Endothelial cell of umbilical vein (primary cell): ENCODE measurements at places on chromosomes 3 and 15. TPM values are rescaled to one million over a fixed set of nuclear protein-coding genes. Genes with fewer than 3 reads are reported as not detected.

The CYP1A2 gene
- total RNA-seq: not detected in 2 replicates

The GPR62 gene
- total RNA-seq: 0.15 TPM in 1 of 2 replicates, not detected in the other

The CLDN16 gene
- not detected in 2 replicates for total RNA-seq

The FSTL1 gene
- total RNA-seq: 522 and 562 TPM in 2 replicates

The ECE2 gene
- total RNA-seq: not detected in 2 replicates

The IMPG2 gene
- total RNA-seq: 0.71 and 0.76 TPM in 2 replicates

The MINAR1 gene
- total RNA-seq: 0.93 and 1.3 TPM in 2 replicates

The MGLL gene
- total RNA-seq: 60.2 and 60.9 TPM in 2 replicates

The HYKK gene
- 2.1 and 2.7 TPM in 2 replicates for total RNA-seq

The C3orf22 gene
- not detected in 2 replicates for total RNA-seq

The ZNF860 gene
- total RNA-seq: 0.73 and 1.0 TPM in 2 replicates

The KLF15 gene
- total RNA-seq: 1.4 and 3.0 TPM in 2 replicates

The PRRT3 gene
- 1.5 and 2.5 TPM in 2 replicates for total RNA-seq

The DOCK3 gene
- 0.13 and 0.16 TPM in 2 replicates for total RNA-seq

The NPAP1 gene
- total RNA-seq: not detected in 2 replicates

DNA sequence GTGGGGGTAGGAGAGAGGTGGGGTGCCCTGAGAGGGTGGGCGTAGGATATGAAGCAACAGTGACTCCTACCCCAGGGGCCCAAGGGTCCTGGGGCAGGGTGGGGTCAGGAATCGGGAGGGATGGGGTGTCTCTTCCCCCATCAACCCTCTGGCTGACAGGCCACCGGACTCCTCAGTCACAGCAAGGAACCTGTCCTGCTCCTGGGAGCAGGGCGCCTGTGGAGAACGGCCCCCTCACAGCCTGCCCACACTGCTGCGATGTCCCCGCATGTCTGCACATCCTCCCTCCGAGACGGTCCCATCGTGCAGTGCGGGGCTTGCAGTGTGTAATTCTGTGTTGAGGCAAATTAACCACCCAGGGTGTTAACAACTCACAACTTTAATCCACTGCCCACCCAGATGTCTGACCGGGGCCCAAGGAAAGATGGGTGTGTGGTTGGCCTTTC lies 2.7 kb downstream of the TM4SF19 start:
- DNase-seq: no peak

- DNase-seq: peak; percentile 47
Observed at GRCh38 chr3:115325539-115325938, 178.5 kb upstream of the ZBTB20 start.

GRCh38 chr3:52420388-52420787 lies 24.5 kb downstream of the SEMA3G start:
- DNase-seq: no peak

- no peak for DNase-seq
Observed at GRCh38 chr3:73855813-73856212, 231.1 kb upstream of the PDZRN3 start.

- no peak for DNase-seq
Observed at GRCh38 chr3:2873986-2874385, 236.2 kb downstream of the IL5RA start.

DNA sequence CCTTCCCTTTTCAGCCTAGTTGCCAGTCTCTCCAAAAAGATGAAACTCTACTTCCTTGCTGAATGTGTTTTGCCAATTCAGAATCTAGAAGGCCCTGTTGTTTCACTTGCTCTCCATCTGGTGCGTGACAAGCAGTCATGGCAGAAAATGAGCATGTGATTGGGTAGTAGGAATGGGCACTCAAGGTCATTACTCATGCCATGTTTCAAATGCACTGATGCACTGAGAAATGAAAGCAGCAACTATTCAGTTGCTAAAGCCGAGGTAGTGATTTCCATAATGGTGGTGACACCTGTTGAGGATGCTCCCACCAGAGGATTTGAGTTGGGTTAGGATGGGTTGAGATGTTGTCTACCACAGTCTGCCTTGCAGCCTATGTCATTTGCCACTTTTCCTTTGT lies 12.7 kb downstream of the ZBTB38 start:
- DNase-seq: no peak

DNA sequence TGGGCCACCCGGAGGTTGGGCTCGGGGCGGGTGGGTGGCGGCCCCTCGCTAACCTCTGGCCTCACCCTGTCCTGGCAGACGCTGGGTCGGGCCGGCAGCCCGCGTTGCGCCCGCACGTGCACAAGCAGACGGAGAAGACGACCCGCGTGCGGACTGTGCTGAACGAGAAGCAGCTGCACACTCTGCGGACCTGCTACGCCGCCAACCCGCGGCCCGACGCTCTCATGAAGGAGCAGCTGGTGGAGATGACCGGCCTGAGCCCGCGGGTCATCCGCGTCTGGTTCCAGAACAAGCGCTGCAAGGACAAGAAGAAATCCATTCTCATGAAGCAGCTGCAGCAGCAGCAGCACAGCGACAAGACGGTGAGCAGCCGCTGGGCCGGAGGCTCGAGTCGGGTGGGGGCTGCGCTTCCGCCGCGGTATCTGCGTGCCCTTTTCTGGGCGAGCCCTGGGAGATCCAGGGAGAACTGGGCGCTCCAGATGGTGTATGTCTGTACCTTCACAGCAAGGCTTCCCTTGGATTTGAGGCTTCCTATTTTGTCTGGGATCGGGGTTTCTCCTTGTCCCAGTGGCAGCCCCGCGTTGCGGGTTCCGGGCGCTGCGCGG lies 3.7 kb downstream of the ISL2 start:
- DNase-seq: peak; percentile 67

DNA sequence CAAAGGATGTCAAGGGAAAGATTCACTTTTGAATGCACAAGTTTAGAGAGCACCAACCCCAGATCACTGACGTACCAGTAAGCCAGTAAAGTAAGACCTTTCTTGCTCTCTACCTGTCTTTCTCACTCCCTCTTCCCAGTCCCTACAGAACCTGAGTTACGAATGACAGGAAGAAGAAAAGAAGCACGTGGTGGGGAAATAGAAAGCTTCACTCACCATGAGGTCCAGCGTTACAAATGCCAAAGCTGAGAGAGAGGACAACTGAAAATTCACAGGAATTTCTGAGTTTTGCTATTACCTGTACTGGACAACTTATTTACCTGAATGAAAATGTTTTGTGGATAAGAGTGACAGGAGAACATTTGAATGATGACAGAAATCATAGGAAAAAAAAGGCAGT lies 133.2 kb upstream of the GBE1 start:
- DNase-seq: no peak

- no peak for DNase-seq
Observed at GRCh38 chr3:11140030-11140712, 14.1 kb upstream of the HRH1 start.

GRCh38 chr3:6567241-6567640 lies 293.7 kb upstream of the GRM7 start:
- no peak for DNase-seq

- DNase-seq: no peak
Observed at GRCh38 chr3:135528413-135529015, 437.0 kb upstream of the PPP2R3A start.

GRCh38 chr15:28084547-28084946 lies 14.6 kb downstream of the OCA2 start:
- DNase-seq: no peak

DNA sequence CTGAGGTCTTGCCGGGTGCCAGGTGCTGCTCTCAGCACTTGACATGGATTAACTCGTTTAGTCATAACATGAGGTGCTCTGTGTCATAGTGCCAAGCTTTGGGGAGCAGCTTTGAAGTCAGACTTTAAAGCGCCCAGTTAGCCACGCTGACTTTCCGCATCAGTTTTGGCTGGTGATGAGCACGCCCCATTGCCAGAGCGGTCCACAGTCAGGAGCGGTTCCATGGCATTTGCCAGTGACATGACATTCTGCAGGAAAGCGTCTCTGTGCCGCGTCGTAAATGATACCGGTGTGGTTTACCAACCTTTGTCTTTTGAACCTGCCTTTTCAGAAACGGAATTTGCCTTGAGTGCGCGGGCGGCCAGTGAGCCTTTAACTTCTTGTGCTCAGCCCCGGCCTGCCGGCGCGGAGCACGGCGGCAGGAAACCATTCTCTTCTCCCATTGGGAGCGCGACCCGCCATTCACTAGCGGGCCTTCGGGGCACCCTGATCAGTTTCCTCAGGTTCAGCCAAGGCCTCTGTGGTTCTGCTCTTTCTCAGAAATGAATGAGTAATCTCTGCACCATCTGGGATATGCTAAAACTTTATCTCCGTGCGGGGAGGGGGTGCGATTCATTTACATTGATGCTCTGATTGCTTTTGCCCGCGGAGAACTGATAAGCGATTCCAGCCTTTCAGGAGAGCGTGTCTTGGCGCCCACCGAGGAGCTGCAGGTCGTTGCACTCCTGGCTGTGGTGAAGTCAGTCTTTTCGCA lies 1.7 kb upstream of the SLC2A2 start:
- DNase-seq: peak; percentile 59

DNA sequence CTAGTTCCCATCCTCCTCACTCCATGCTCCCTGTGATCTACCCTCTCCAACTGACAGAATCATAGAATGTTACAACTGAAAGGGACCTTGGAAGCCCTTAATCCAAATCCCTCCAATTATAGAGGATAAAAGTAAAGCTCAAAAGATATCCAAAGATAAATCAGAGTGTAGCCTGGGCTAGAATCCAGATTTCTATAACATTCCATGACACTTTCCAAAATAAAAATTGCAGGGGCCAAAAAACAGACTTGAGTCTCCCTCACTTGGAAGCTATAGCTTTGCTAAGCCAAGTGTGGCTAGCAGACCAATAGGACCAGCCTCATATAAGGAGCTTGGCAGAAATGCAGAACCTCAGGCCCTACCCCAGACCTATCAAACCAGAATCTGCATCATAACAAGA lies 148.1 kb downstream of the NTRK3 start:
- no peak for DNase-seq

DNA sequence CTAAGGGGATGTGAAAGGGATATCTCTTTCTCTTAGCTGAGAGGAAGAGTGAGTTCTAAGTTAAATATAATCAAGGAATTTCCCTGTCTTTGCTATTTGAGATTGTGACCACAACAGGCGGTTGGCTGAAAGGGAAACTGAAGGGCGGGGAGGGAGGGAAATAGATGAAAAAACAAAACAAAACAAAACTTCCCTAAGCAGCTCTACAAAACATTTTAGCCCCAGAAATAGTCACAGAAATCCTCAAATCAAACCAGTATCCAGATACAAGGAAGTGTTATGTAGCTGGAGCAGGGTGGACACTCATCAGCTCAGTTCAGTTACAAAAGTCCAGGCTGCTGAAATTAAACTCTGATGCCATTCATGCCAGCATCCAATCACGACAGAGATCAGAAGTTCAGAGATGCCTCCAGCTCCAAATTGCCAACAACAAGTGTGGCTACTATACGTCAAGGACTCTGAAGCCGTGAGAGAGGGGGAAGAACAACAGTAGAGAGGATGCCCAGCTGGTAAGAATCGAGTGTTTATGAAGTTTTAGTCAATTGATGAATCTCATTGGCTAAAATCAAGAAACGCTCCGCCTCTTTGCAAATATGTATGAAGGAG lies 319 bp upstream of the TP63 start:
- no peak for DNase-seq

GRCh38 chr3:15805756-15806266 lies 8.0 kb upstream of the ANKRD28 start:
- peak; percentile 90 for DNase-seq

- DNase-seq: no peak
Observed at GRCh38 chr3:170785454-170785853, 84.5 kb downstream of the RPL22L1 start.

- no peak for DNase-seq
Observed at GRCh38 chr3:195251336-195252065, 19.5 kb downstream of the XXYLT1 start.

DNA sequence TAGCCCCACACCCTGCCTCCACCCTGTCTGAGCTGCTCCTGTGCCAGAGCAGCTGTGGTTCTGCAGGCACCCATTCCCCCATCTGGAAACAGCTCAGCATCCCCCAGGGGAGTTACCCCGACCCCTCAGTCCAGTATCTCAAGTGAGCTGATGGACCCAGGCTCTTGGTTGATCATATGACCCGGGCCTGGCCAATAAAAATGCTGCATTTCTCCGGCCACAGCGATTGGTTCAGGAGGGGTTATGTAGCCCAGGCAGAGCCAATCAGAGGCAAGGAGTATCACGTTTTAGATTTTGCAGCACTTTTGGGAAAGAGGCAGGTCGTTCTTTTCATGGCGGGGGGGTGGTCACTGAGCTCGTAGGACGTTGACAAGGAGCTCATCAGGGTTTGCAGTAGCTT lies 120.8 kb downstream of the TPRA1 start:
- no peak for DNase-seq

DNA sequence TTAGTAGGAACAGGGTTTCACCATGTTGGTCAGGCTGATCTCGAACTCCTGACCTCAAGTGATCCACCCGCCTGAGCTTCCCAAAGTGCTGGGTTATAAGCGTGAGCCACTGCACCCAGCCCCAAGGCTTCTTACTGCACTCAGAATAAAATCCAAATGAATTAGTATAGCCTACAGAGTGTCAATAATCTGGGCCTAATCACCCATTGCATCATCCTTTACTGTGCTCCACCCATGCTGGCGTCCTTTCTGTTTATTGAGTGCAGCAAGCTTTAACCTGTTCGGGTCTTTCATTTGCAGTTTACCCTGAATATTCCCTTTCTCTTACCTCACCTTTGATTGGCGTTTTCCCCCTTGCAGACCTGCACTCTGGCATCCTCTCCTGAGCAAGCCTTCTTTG lies 77.7 kb downstream of the CEP63 start:
- no peak for DNase-seq

- no peak for DNase-seq
Observed at GRCh38 chr3:59043391-59043790, 6.4 kb downstream of the CFAP20DC start.

GRCh38 chr3:158916111-158916510 lies 114.3 kb downstream of the MFSD1 start:
- DNase-seq: no peak

DNA sequence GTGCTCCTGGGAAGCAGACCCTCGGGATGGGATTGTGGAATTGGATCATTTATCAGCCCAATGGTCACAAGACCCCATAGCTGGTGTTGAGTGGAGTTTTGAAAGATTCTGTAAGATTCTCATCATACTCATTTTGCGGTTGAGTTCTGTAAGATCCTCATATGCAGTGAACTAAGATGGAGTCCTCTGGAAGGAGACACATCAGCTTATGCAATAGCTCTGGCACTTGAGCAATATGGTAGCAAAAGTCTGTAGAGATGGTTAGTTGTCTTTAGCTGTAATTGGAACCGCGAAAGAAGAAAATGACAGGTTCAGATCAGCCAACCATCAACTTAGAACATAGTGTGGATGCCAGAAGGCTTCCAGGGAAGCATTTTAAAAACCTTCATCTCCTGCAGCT lies 184.5 kb upstream of the TSC22D2 start:
- DNase-seq: no peak

DNA sequence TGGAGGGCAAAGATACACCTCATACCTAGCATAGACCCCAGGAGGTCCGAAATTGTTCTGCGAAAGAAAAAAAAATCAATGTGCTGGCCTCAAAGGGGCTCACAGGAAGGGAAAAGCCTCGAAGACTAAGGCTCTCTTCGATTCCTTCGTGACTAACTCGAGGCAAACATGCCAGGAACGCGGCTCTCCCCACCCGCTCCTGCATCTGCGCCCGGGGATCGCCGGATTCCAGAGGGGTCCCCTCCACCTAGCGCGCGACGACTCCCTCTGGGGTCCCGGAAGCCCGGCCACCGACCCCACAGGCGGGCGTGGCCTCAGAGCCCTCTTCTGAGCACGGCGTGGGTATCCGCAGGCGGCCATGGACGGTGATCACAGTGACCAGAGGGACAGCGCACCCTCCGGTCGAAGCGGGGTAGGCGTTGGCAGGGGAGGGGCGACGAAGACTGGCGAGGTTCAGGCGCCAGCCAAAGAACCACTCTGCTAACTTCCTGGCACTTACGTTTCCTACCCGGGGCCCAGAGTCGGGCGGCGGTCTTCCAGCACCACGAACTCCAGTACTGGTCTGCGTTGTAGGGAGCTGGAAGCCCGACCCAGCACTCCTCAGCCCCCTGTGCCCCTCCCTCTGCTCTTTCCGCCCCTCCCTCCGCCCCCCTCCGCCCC lies 515 bp upstream of the EIF3J start:
- DNase-seq: peak; percentile 92
